T1000 (cell line): ENCODE measurements at places on chromosomes 2 and 18.

DNA sequence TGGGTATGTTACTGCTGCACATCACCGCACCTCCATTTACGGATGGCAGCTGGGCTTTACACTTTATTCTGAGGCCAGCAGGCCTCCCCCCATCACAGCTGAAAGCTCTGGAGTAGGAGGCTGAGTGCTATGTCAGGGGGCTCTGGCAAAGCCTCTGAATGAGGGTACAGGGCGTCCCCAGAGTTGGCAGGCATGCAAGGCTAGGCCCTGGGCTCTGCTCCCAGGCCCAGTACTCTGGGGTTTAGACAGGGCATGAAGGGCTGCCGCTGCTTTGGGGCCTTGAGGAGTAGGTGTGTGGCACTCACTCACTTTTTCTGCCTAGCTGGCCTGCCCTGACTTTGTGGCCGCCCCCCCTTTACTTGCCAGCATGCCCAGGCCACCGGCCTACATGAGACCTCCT, 90.8 kb downstream of the WDSUB1 start:
- no peak for DNase-seq

DNA sequence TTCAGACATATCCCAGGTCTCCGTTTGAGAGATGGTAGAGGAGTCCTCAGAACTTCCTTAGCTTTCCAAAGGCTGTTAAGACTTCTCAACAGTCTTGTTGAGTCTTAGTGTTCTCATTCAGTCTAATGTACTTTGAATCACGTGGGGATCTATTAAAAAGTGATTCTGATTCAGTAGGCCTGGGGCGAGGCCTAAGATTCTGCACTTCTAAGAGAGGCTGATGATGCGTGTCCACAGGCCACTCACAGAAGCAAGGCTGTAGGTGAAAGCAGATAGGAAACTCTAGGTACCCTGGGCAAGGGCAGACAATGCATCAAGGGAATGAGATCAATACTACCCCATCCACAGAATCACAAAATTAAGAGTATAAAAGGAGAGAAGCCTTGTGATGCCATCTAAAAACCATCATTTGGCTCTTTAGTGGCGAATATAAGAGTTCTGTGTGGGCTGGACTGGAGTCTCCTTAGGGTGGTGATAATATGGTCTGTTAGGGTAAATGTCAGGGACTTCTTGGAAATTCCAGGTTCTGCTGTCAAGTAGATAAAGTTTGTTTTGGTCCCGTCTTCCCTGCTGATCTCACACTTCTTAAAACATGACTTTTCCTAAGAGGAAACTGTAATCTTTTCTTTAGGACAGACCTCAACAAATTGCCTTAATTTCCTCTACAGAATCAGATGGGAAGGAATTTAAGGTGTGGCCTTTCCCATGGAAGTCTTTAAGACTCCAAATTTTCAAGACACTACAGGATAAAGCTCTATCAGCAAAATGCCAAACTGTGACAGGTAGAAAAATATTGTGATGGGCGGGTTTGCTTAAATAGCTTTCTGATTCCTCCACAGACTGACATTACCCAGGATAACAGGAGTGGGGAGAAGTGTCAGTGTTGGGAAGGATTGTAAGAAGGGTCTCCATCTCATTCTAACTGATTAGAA, 45.7 kb upstream of the NEMP2 start:
- DNase-seq, result no peak

DNA sequence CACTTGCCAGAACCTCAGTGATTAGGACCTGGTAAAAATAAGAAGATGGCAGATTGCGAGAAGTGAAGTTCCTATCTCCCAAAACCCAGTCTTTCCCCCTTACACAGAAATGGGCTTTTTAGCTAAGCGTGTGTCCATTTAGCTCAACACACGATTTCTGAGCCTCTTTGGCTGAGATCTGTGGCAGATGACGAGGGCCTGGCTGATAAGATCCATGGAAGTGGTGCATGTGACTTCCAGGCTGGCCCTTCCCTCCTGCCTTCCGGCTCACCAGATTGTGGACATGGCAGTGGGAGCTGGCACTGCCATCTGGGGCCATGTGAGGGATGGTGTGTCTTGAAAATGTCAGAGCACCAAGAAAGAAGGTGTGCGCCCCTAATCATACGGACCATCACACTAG, 41.0 kb upstream of the ZFP36L2 start:
- DNase-seq, result no peak

- no peak for DNase-seq
Observed at GRCh38 chr2:201931951-201932350, 101.7 kb upstream of the FZD7 start.

- DNase-seq, result no peak
Observed at GRCh38 chr2:27651056-27651455, 12.4 kb downstream of the SUPT7L start.

- no peak for DNase-seq
Observed at GRCh38 chr18:34744569-34744968, 34.5 kb downstream of the DTNA start.

DNA sequence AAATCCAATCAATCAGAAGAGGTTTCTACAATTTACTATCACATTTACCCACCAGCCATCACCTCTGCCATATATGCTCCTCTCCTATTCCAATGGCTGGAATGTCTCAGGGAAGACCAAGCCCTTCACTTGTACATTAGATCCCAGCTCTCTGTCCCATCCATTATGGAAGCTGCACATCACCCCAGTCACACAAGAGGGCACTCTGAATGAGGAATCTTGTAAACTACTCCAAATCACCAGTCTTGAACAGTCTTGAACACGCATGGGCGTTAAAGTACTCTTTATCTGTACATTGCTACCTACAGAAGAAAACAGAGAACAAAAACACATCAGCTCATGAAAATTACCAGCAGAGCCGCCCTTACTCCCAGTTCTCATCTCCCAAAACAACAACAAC, 38.7 kb downstream of the ZC3H8 start:
- no peak for DNase-seq

- DNase-seq, result no peak
Observed at GRCh38 chr2:39664888-39665591, 677 bp upstream of the TMEM178A start.

DNA sequence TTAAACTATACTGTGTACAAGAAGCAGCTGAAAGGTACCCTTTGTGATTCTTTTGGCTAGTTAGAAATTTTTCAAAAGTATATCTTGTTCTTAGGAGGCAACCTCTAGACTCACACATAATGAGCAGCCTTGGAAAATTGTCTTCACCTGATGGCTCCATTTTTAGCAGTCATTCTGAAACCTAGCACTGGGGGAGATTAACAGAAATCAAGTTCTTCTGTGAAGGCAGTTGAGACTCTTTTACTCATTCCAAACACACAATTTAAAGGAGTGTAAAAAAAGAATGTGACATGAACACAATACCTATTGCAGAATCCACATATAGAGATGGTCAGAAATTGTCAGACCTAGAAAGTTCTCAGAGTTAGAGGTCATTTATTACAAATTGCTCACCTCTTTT, 197.7 kb downstream of the UBE2E3 start:
- no peak for DNase-seq

- DNase-seq, result no peak
Observed at GRCh38 chr18:47036927-47037578, 1.6 kb upstream of the ELOA2 start.

DNA sequence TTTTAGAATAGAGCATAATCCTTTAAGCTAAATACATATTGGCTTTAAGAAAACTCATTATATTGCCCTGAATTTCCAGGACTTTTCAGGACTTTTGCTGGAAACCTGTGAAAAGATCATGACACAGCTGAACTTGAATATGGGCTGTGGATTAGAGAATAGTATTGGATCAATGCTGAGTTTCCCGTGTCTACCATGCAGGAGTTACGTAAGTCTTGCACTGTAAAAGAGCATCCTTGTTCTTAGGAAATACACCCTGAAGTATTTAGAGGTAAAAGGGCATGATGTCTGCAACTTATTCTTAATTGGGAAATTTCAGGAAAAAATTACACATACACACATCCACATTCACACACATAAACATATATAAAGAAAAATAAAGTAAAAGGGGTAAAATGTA, 82.1 kb downstream of the ZFP36L2 start:
- no peak for DNase-seq

- no peak for DNase-seq
Observed at GRCh38 chr2:55887351-55887750, 36.2 kb downstream of the EFEMP1 start.

DNA sequence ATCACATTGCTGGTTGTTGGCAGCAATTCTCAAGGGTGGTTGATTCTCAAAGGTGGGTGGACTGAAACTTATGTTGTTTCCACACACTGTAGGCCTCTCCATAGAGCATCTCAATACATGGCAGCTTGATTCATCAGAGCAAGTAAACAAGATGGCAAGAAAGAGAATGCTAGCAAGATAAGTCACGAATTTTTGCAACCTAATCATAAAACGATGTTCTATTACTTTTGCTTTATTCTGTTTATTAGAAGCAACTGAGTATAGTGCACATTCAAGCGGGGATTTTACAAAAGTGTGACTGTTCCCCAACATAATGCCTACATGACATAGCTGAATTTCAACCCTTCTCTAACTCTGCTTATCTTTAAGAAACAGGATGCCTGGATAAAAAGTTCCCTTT, 136.2 kb downstream of the CCDC178 start:
- no peak for DNase-seq

DNA sequence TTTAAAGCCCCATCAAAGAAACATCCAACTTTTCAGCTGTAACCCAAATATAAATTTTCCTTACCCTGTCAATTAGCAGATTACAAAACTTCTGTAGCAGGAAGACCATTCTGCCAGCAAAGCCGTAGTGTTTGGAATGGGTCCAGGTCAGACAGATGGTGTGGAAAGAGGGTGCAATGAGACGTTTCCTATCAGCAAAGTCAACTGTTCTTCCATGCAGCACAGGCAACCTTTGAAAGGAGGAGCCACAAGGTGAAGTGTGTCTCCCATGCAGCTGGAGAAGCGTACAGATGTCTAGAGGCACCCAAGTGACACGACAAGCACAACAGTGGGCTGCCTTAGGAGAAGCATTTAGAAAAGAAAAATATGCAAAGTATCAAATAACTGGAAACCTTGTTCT, 83.7 kb downstream of the SP3 start:
- DNase-seq, result peak; percentile 1

- no peak for DNase-seq
Observed at GRCh38 chr2:237391140-237391539, 22.8 kb downstream of the COL6A3 start.

GRCh38 chr2:45713136-45713535, 61.7 kb downstream of the PRKCE start:
- no peak for DNase-seq

GRCh38 chr2:44349506-44349905, 11.8 kb downstream of the PREPL start:
- DNase-seq, result no peak

DNA sequence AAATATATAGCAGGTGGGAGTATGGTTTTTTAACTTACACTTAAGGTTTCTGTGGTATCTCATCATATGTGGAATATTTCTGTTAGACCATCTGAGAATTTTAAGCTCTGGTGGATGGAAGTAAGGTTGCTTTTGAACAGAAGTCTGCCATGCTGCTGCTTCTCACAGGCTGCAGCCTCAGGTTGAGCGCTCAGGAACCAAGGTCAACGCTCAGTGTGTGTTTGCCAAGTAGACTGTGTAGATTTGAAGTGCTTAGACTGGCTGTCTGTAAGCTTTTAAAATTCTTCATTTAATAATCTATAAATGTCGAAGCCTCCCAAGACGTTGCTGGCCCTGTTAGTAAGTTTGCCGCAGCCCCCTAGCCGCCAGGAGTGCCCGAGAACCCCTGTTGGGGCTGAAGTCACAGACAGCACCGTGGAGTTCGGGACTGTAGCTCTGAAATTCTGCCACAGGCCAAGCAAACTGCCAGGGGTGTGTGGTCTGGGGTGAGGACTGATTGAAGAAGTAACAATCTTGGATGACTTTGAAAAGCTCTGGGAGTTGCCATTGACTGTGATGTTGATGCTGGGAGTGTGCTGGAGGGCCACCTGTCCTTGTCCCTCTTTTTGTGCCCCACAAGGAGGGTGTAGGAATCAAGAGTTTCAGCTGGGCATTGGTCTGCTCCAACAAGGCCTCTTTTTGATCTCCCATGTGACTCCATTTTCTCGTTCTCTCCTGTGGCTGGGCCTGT, 26.9 kb downstream of the INPP4A start:
- DNase-seq, result no peak

GRCh38 chr2:11726384-11726783, 20.0 kb upstream of the LPIN1 start:
- DNase-seq, result no peak

GRCh38 chr2:4144731-4145130, 441.4 kb downstream of the DCDC2C start:
- no peak for DNase-seq

DNA sequence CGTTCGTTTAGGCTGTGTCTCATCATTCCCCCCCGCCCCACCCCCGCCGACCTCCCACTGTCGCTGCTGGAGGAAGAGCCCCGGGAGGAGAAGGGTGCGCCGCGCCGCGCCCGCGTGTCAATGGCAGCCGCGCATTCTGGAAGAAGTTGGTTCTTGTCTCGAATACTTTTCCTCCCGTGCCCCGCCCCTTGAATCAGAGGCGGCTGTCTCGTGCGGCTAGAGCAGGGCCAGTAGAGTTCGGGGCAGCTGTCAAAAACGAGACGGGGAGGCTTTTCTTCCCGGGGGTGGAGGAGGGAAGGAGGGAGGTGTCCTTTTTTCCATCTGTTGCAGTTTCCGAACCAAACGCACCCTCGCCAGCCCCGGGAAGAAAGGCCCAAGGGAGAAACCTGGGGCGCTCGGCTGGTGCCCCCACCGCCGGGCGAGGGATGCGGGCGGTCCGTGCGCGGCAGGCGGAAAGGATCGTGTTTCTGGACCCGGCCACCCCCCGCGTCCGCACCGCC, 410 bp upstream of the TGIF1 start:
- peak; percentile 62 for DNase-seq
